ENCODE measurements at places on chromosomes 6 and 20.
A peak's percentile ranks its signal among the peaks of the same experiment; 100 is the strongest.

DNA sequence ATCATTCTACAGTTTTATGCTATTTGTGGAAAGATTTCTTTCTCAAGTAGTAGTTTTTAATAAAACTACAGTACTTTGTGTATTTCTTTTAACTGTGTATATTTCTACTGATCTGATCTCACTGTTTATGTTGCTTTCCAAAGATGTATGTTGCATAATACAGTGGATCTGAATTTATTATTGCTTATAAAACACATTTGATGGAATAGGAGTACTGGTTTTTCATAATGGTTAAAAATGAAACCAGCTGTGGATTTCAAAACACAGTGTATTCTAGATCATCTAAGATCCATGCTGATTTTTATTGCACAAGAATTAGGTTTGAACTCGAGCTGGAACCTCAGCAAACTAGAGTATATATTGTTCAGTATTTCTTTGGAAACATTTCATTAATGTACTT lies 8.0 kb downstream of the NKX2-4 start:
- H3K4me1 ChIP-seq = no peaks in the 10 kb centered on the region
- H3K4me3 ChIP-seq = no peak overlapping the region
- no peak for DNase-seq
- peaks cover 30% of the 10 kb centered on the region for H3K36me3 ChIP-seq

GRCh38 chr20:43096126-43096930 lies 93.4 kb downstream of the PTPRT start:
- no peaks in the 10 kb centered on the region for H3K27me3 ChIP-seq
- no peak overlapping the region for H3K27ac ChIP-seq
- H3K4me3 ChIP-seq = no peak overlapping the region
- H3K36me3 ChIP-seq = no peaks in the 10 kb centered on the region
- DNase-seq = no peak
- H3K4me1 ChIP-seq = no peaks in the 10 kb centered on the region

DNA sequence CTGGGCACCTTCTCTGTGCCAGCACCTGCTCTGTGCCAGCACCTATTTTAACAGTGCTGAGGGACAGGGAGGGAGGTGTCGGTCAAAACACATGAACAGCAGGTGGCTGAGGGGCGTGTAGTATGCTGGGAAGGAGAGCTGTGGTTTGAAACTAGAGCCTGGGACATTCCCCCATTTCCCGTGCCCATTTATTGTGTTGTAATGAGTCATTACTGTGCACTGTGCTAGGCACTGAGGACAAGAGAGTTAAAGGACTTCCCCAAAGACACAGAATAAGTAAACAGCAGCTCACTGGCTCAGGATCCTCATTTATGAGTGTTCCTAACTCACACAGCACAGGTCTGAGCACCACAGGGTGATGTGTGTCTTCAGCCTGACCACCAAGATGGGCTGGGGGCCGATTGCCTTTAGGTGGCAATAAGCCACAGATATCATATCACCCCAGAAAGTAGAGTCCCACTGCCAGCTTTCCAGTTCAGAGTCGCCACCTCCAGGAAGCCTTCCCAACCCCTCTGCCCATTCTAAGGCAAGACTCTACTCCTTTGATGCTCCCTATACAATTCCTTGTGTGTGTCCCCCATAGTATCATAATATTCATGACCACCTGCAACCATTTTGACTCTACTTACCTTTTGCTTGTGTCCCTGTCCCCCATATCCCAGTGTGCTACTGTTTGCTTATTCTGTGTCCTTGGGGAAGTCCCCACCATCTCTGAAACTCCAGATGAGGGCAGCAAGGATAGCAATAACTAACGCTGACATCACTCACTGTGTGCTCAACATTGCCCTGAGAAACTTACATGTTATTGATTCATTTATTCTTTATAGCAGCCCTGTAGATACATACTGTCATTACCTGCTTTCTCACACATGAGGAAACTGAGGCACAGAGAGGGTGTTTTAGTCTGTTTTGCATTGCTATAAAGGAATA lies 87.3 kb downstream of the TOX2 start:
- no peaks in the 10 kb centered on the region for H3K4me1 ChIP-seq
- no peak overlapping the region for H3K27ac ChIP-seq
- DNase-seq = no peak
- H3K4me3 ChIP-seq = no peak overlapping the region

- peaks cover 32% of the 10 kb centered on the region for H3K36me3 ChIP-seq
- no peak for DNase-seq
- H3K27me3 ChIP-seq = no peaks in the 10 kb centered on the region
- H3K27ac ChIP-seq = no peak overlapping the region
- peak overlapping the region; percentile 63 for H3K4me3 ChIP-seq
Measured at GRCh38 chr6:28250747-28251146, 1.3 kb downstream of the ZKSCAN4 start.

GRCh38 chr6:22954749-22955385 lies 385.5 kb downstream of the HDGFL1 start:
- peak overlapping the region; percentile 12 for H3K4me3 ChIP-seq
- peaks cover 13% of the 10 kb centered on the region for H3K4me1 ChIP-seq
- no peak overlapping the region for H3K27ac ChIP-seq

GRCh38 chr6:116695401-116695800 lies 14.4 kb downstream of the KPNA5 start:
- H3K4me1 ChIP-seq = no peaks in the 10 kb centered on the region
- no peak overlapping the region for H3K27ac ChIP-seq
- H3K27me3 ChIP-seq = no peaks in the 10 kb centered on the region
- H3K36me3 ChIP-seq = peaks cover 18% of the 10 kb centered on the region

GRCh38 chr6:21777846-21778245 lies 184.3 kb downstream of the SOX4 start:
- DNase-seq = no peak
- no peaks in the 10 kb centered on the region for H3K36me3 ChIP-seq
- H3K27me3 ChIP-seq = no peaks in the 10 kb centered on the region

DNA sequence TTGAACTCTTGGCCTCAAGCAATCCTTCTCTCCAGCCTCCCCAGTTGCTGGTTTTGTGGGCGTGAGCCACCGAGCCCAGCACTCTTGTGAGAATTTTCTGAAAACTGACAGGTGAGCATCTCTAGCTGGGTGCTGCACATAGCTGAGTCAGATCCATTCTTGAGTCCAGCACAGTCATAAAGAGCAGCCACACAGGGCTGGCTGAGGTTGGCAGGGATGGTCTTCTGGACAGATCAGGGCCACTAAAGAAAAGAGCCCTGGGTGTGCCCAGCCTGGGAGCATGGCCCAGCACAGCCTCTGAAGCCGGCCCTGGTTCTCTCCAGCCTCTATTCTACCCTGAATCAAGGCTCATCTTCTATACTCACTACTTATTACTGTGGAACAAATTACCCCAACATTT lies 11.5 kb downstream of the DLGAP4 start:
- H3K4me3 ChIP-seq = no peak overlapping the region
- H3K36me3 ChIP-seq = no peaks in the 10 kb centered on the region
- no peak for DNase-seq
- no peak overlapping the region for H3K27ac ChIP-seq

GRCh38 chr6:9936551-9936950 lies 478.3 kb downstream of the TFAP2A start:
- no peaks in the 10 kb centered on the region for H3K27me3 ChIP-seq
- H3K36me3 ChIP-seq = no peaks in the 10 kb centered on the region
- H3K27ac ChIP-seq = no peak overlapping the region
- DNase-seq = no peak
- no peak overlapping the region for H3K4me3 ChIP-seq

DNA sequence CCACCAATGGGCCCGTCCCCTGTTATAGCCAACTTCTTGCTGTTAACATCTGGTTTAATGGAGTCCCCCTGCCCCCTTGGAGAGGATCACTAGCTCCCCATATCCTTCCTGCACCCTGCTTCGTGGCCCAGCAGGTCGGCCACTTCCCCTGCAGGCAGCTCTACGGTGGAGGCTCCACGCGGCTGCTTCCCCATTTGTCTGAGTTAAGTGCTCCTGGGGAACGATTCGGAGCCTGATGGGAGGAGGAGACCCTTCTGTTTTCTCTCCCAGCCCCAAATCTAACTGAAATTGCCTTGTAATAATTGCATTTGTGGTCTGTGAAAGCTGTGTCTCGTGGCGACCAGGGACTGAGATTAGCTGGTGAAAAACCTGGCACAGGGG lies 74.6 kb downstream of the SULF2 start:
- no peaks in the 10 kb centered on the region for H3K27me3 ChIP-seq
- no peak for DNase-seq
- peaks cover 30% of the 10 kb centered on the region for H3K4me1 ChIP-seq
- no peak overlapping the region for H3K4me3 ChIP-seq

DNA sequence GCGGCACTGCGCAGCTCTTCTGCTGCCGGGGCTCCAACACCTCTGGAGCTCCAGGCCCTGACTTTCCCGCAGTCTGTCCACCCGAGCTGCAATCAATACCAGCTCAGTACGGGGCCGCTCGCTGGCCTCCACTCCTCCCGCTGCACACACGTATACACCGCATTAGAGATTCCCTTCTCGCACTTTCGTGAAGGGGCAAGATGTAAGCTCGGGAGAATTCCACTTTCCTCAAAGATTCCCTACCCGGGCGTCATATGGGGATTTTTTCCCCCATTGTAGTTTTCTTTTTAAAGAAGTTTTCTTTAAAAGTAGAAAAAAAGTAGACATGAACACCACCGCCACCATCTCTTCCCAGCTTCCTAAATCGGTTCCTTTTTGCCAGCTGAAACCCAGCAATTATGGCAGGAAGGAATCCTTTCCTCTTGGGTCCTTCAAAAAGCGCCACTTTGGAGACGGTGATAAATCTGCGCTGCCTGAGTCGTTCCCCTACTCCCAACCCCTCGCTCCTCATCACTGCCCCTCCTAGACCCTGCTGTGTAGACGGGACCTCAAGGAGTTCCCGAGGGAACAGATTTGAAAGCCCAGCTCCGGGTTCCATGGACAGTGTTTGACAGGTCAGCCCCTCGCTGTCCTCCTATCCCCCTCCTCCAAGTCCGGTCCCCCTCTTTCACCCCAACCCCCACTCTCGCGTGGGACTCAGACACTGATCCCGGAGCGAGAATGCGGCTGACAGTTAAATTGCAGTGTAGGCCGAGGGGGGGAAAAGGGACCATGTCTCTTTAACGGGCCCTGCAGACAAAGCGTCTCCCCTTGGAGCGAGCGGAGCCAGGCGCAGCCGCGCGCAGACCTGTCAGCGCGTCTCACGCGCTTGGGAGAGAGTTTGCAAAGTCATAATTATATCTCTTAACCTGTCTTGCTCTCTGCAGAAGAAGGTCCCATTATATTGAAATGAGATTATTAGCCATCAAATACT lies 39.5 kb downstream of the NCR2 start:
- H3K27me3 ChIP-seq = peaks cover 10% of the 10 kb centered on the region
- peaks cover 42% of the 10 kb centered on the region for H3K4me1 ChIP-seq
- DNase-seq = no peak
- H3K27ac ChIP-seq = no peak overlapping the region
- no peaks in the 10 kb centered on the region for H3K36me3 ChIP-seq

DNA sequence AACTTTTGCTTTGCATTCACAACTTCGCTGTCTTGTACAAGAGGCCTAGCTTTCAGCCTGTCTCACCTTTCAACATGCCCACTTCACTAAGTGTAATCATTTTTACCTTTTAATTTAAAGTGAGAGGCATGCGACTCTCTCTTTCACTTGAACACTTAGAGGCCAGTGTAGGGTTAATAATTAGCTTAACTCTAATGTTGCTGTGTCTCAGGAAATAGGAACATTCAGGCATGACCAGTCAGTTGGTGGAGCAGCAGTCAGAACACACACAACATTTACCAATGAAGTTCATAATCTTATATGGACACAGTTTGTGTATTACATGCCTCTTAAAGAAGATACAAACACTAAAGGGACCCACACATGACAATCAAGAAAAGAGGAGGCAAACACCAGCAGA lies 47.6 kb downstream of the HTR1B start:
- DNase-seq = no peak
- no peak overlapping the region for H3K27ac ChIP-seq
- H3K4me3 ChIP-seq = no peak overlapping the region
- no peaks in the 10 kb centered on the region for H3K4me1 ChIP-seq

DNA sequence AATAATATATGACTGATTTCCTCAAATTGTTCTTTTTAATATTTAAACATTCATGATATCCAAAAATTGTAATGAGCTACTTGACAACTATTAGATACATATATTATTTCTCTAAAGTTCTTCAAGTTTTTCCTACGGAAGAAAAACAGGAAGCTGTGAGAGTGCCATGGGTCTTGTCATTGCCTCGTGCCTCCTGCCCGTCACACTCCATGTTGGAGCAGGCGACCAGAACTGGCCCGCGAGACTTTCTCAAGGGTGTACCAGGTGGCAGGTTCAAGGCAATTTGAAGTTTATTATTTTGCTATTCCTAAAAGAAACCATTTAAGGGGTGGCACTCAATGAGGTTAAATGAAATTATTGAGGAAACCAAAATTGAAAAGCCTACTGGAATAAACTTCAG lies 337.2 kb downstream of the HACE1 start:
- peaks cover 10% of the 10 kb centered on the region for H3K4me1 ChIP-seq
- DNase-seq = no peak
- H3K27ac ChIP-seq = no peak overlapping the region
- no peaks in the 10 kb centered on the region for H3K36me3 ChIP-seq
- H3K27me3 ChIP-seq = no peaks in the 10 kb centered on the region
- H3K4me3 ChIP-seq = no peak overlapping the region

DNA sequence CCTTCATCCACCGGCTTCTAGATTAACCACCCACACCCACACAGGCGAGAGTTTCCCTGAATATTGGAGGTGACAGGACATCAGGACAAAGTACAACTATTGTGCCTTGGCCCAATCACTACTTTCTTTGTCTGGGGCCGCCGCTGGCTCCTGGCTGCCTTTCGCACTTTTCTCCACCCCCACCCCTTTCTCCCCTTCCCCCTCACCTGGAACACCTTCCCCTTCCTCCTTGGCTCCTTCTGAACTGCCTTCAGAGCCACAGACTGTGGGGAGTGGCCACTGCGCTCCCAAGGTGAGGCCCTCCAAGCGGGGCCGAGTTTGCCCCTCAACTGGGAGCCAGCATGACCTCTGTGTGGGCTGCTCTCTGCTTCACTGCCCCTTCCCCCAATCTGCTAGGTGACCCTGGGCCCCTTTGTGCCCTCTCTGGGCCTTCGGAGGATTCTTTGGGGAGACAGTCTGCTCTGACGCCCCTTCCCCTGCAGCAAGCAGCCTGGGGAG lies 3.0 kb upstream of the VEGFA start:
- DNase-seq = no peak
- H3K36me3 ChIP-seq = no peaks in the 10 kb centered on the region
- H3K4me3 ChIP-seq = no peak overlapping the region
- H3K27me3 ChIP-seq = no peaks in the 10 kb centered on the region
- peaks cover 13% of the 10 kb centered on the region for H3K4me1 ChIP-seq

DNA sequence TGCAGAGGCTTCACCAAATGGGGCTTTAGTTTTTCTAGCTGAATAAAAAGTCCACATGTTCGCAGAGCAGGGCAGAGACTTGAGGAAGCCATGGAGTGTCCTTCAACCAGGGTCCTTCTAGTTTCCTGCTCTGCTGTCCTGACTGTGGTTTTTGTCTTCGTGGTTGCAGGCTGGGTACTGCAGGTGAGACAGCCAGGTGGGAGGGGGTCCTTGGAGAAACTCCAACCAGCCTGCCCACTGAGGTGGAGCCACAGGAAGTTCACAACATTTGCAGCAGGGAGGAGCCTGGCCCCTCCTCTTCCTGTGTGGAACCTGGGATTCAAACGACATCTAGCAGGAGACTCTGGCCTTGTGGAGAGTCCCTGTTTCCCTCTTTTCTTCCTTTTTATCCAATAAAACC lies 68.8 kb upstream of the MYLIP start:
- no peaks in the 10 kb centered on the region for H3K4me1 ChIP-seq
- H3K36me3 ChIP-seq = no peaks in the 10 kb centered on the region
- DNase-seq = no peak
- H3K4me3 ChIP-seq = no peak overlapping the region
- H3K27me3 ChIP-seq = no peaks in the 10 kb centered on the region
- H3K27ac ChIP-seq = no peak overlapping the region

Data from vagina (tissue), 2 donors.